Activated naive CD8-positive, alpha-beta T cell treated with anti-CD3 and anti-CD28 coated beads, Interleukin-2, amount 10 ng/mL, durations not matched to agents 7 days and 5 days (primary cell): ENCODE measurements at places on chromosomes 1 and 21. TPM values are rescaled to one million over a fixed set of nuclear protein-coding genes. Genes with fewer than 3 reads are reported as not detected.

VHLL gene
- not detected for total RNA-seq

C1orf198 gene
- total RNA-seq: 3.8 TPM

PCP4L1 gene
- 0.91 TPM for total RNA-seq

SIM2 gene
- not detected for total RNA-seq

SGIP1 gene
- not detected for total RNA-seq

ZBTB40 gene
- total RNA-seq: 26.5 TPM

WNT4 gene
- not detected for total RNA-seq

PRAMEF7 gene
- total RNA-seq: not detected

OTUD7B gene
- total RNA-seq: 12.8 TPM

ZFP69 gene
- total RNA-seq: 2.3 TPM

CELA2A gene
- not detected for total RNA-seq

PEAR1 gene
- total RNA-seq: 0.28 TPM

TRNP1 gene
- total RNA-seq: not detected

RNU1-2 gene
- 3,430 TPM for total RNA-seq
